Hematopoietic multipotent progenitor cell treated with erythropoietin and hydrocortisone succinate and interleukin-3 and kit ligand, for 6 days (in vitro differentiated cells): ENCODE measurements at places on chromosomes 3 and 15.
A peak's percentile ranks its signal among the peaks of the same experiment; 100 is the strongest.

- DNase-seq, result peak; percentile 62
Observed at GRCh38 chr3:169954142-169954756, 12.4 kb upstream of the SEC62 start.

DNA sequence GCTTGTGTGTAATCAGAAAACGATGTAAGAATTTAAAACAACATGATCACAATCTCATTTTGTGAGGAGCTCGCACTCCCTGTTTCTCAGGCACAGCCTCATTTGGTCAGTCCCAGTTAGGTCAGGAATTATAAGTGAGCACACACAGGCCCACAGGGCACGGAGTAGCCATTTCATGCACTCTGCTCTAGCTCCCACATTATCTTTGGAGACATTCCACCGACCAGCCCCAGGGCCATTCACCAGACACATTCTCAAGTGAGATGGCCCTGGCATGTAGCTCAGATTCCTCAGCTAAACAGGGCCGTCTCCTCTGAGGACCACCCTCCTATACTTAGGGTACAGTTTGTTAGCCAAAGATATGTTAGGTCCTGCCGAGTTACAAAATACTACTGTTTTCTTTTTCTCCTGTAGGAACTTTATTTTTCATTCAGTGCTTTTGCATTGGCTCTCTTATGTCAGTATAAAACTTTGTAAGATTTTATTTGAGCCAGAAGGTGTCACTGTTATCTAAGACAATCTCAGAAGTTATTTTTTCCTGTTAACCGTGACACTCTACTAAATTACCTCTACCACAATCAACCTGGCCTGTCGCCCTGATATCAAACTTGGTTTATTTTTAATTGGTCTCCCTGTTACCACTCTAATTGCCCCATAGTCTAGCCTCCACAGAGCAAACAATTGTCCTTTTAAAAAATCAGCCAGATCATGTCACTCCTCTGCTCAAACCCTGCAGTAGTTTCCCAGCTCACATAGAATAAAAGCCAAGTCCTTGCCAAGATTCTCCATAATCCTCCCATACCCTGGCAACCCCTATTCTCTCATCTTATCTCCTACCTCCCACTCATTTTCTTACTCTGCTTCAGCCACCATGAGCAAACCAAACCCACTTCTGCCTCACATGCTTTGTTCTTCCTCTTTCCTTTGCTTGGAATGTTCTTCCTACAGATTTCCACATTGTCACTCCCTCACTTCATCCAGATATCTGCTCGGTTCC lies 105.7 kb downstream of the PPP2R3A start:
- peak; percentile 29 for DNase-seq

DNA sequence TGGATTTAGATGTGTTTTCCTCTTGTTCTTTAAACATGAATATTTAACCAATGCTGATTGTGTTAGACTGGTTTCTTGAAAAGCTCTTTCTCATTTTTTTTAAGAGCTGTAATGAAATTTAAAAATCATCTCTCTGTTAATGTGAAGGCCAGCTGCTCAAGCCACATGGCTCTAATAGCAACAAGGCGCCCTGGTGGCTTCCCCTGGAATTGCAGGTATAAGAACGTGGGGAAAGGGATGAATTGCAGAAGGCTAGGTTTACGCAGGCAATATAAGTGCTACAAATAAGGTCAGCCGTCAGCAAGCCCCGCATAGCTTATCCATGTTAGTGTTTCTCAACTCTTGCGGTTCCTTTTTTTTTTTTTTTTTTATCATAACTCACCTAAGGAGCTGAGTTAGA lies 108.5 kb downstream of the SAMMSON start:
- peak; percentile 62 for DNase-seq

- DNase-seq, result no peak
Observed at GRCh38 chr3:119955972-119956371, 138.3 kb downstream of the GSK3B start.

DNA sequence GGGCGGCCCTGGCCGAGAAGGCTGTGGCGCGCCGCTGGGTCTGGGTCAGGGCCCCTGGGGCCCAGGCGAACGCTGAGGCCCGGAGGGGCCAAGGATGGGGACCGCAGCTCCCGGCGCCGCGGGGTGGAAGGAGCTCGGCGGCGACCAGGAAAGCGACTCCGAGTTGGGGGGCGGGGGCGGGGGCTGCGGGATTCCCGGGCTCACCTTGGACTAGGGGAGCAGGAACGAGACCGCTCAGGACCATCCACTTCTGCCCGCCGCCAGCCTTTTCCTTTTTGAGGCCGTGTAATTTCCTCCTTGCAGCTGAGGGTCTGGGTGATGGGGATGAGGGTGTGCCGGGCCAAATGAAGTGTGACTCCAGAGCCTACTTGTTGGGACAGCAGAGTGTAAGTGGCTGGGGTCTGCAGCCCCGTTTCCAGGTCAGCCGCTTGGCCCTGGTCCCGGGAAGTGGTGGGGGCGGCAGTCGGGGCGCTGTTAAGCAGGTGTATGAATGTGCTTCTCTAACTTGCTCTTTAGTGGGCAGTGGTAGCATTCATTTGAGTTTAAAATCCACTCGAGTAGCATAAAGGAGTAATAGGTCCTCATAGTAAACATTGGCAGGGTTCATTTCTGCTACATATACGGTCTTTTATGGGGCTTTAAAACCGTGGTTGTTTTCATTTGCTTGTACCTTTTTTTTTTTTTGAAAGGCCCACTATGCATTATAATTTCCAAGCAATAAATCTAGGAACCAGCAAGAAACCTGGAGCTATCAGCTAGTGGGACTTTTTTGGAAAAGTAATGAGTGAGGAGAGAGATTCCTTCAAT lies 717 bp downstream of the PXK start:
- peak; percentile 59 for DNase-seq

GRCh38 chr3:152405915-152406802 lies 137.4 kb downstream of the MBNL1 start:
- no peak for DNase-seq

GRCh38 chr15:50162969-50163718 lies 18.9 kb upstream of the SLC27A2 start:
- no peak for DNase-seq

DNA sequence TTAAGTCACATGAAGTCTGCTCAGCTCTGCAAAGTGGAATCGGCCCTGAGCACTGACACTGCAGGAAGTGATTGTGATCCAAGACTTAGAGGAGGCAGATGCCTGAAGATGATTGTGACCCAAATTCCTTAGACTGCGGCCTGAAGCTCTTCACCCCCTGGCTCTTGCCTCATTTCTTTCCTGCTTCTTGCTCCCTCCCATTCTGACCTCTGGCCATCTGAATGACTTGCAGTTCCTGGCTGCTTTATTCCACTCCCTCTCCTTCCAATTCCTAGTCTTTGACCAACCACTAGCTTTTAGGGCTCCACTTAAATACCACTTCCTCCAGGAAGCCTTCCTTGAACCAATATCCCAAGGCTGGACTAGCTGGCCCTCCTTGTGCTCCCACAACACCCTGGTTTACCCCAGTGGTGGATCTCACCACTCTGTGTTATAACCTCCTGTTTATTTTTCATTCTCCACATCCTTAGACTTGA lies 9.9 kb upstream of the EPB42 start:
- peak; percentile 36 for DNase-seq

DNA sequence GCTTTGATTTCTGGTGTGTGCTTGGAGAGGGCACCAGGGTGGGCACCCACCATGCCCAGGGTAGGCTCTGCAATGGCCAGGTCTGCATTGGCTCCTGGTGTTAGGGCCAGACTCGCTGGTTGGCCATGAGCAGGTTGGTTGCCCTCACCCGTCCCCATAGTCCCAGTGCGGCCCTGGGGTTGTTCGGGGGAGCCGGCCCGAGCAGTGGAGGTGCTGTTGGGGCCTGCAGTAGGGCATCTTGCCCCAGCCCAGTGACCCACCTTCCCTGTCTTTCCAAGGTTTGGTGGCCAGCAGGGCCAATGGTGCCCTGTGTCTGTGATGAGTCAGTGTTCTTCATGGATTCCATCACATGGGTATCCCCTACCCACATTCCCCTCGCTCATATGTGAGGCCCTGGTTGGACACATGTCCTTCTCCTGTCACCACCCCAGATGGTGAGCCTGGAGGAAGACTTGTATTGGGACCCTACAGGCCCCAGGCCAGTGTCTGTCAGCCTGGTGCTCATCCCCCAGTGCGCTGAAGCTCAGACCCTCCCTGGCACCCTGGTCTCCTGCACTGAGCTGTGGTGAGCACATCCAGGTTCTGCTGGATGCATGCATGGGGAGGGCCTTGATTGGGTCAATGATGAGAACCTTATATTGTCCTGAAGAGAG lies 190.1 kb downstream of the UBE3A start:
- DNase-seq, result no peak

DNA sequence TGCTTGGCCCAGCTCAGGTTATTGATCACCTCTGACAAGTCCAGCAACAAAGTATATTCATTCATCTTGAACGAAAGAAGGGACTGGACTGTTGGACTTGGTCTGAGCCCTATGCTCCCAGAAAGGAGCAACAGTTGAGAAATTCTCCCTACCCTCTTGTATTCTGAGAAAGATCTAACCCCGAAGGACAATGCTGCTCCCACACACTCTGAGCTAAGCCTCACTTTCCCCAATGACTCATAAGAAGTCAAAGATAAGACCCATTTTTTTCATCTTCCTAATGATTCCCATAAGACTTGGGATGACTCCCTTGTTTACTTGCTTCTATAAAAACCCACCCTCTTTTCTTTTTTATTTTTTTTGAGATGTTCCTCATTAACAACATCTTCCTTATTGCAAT lies 549.4 kb upstream of the MDFIC2 start:
- no peak for DNase-seq

DNA sequence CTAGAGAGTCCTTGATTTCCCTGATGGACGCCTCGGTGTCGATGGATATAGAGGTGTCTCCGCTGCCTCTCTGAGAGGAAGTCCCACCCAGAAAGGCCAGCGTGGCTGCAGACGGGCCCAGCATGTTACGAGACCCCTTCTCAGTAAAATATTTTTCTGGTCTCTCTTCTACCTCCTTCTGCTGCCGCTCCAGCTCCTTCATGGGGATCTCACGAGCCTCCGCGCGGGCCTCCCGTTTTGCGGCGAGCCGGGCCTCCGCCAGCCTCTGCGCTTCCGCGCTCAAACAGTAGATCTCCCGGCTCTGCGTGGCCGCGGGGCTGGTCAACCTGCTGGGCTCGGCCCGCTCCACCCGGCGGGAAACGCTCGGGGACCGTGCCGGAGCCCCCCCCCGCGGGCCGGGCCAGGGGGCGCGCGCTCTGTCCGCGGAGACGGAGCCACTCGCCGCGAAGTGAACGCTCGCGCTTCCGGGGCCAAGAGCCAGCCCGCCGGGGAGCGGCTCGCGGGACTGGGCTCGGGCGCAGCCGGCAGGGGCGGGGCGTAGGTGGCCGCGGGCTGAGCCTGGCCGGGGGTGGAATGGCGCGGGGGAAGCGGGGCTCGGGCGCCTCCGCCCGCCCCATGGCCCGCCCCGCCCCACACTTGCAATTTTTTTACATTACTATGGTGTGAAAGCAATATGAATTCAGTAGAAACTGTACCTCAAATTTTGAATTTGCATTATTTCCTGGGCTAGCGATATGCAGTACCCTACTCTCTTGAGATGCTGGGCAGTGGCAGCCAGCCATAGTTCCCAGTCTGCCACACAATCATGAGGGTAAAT lies 10.2 kb upstream of the KCNMB3 start:
- peak; percentile 81 for DNase-seq

- DNase-seq, result no peak
Observed at GRCh38 chr3:126683069-126683468, 21.0 kb upstream of the CHCHD6 start.
